ENCODE measurements at places on chromosomes 13 and 19.

DNA sequence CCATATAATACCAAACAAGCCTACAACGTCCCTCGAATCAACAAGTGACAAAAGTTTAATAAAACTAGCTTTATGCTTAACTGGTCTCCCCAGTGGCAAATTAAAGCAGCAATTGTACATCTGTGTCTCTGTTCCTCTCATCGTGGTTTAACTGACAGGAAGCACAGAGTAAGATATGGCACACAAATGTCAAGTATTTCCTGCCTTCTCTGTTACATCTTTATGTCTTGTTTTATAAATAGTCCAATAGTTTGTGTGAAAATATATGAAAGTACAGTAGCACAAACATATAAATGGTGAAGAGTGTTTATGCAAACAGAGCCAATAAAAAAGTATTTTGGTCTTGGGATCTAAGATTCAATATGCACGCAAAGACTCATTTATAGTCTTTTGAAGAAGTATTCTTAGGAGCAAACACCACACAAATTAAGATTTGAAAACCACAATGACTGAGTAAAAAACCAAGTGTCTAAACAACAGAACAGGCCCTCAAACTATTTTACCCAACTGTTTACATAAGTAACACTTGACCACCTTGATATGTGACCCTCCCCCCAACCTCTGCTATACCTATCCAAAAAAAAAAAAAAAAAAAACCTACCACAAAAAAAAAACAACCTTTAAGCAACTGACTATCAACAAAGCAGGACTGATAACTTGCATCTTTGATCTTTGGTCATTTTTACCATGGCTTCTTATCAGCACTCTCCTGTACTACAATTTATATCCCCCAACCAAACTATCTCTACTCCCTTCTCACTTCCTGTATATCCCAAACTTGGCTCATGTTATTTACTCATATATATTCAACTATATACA lies 14.0 kb downstream of the ELF1 start:
- DNase-seq: no peak

GRCh38 chr13:90622541-90622940 lies 724.9 kb upstream of the MIR17HG start:
- DNase-seq: no peak

DNA sequence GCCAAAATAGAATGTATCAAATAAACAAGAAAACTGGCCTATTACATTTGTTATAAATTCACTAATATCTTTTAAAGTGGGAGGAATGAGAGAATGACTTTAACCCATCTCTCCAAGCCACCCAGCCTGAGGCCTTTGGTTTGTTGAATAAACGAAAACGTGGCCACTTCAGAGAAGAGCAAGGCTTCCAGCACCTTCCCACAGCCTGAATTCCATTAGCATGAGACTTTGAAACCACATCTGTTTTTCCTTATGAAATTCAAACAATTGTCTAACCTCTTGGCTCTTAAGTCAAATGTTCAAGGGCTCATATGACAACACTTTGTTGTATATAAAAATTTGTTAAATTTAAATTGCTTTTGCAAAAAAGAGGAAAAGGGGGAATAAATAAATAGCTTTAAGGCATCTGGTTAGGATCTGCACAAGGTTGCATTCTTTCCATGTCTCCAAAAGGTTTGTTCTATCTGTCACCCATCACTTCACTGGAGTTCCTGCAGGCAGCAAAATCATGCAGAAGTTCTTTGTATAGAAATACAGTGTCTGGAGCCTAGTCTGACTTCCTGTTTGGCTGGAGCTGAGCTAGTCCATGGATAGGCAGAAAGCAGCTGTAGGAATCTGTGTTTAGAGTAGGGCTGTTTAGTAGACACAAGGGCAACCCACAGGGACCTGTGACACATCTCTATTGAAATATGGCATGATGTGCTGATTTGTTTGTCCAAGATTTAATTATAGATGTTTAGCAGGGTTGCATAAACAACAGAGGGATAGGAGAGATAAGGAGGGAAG lies 502.3 kb downstream of the KCTD12 start:
- DNase-seq: no peak

DNA sequence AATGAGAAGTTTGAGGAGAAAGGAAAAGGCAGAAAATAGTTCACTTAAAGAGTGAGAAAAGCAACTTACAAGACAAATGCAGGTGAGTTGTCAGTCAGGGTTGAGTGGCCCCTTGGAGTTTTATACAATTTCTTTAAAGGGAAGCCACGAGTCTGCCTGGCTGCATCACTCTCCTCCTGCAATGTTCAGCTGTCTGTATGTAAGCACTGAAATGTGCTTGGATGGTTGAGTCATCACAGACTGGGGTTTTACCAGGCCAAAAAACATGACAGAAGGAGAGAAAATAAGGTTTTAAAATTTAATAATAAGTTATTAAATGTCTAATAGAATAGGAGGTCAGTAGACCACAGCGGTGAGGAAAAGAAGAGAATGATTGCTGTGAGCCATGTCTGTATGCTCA lies 51.0 kb upstream of the FGF14 start:
- no peak for DNase-seq

Data from stimulated activated CD4-positive, alpha-beta T cell treated with anti-CD3 and anti-CD28 coated beads, TNF-alpha, amount 100 ng/mL, for 1 hour (primary cell).